ENCODE measurements at places on chromosomes 16 and 17.

- no peak for DNase-seq
Measured at GRCh38 chr16:9885467-9885866, 296.8 kb downstream of the GRIN2A start.

- no peak for DNase-seq
Measured at GRCh38 chr16:86026171-86026910, 127.4 kb downstream of the IRF8 start.

GRCh38 chr16:85441189-85441889 lies 171.8 kb upstream of the GSE1 start:
- no peak for DNase-seq

DNA sequence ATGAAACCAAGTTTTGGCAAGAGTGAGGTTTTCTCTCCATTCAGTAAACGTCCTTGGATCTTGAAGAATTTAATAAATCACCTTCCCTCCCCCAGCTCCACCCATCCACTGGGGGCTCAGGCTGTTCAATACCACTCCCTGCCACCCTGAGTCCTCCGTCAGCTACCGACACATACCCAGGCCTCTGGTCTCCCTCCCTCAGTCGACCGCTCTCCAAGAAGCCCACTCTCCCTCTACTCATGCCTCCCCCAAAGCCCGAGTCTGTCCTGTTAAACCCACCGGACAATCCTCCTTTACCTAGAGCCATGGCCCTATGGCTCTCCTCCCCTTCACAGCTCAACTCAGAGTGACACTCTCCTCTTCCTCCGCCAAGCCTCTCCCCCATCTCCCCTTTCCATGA lies 19.7 kb upstream of the SLC4A1 start:
- no peak for DNase-seq

DNA sequence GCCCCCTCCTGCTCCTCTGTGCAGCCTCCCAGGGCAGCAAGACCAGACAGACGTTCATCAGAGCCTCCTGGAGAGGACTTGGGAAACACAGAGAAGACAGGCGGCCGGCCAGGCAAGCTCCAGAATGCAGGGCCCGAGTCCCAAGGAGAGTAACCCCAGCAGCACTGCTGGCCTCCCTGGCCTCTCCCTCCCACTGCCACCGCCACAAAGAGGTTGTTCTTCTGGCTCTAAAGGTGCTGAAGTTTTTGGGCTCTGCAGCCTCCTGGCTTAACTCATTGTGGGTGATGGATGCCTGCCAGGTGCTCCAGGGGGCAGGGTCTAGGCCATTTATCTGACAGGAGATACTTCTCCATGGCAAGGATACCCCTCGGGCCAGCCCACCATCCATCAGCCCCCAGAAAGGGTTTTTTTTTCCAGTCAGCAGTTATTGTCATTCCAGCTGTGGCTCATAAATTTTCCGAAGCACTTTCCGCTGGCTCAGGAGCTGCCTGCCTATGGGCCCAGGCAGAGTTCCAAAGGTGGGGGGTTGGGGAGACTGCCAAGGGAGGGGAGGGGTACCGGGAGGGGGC lies 32.0 kb upstream of the MRPS23 start:
- DNase-seq, result no peak

DNA sequence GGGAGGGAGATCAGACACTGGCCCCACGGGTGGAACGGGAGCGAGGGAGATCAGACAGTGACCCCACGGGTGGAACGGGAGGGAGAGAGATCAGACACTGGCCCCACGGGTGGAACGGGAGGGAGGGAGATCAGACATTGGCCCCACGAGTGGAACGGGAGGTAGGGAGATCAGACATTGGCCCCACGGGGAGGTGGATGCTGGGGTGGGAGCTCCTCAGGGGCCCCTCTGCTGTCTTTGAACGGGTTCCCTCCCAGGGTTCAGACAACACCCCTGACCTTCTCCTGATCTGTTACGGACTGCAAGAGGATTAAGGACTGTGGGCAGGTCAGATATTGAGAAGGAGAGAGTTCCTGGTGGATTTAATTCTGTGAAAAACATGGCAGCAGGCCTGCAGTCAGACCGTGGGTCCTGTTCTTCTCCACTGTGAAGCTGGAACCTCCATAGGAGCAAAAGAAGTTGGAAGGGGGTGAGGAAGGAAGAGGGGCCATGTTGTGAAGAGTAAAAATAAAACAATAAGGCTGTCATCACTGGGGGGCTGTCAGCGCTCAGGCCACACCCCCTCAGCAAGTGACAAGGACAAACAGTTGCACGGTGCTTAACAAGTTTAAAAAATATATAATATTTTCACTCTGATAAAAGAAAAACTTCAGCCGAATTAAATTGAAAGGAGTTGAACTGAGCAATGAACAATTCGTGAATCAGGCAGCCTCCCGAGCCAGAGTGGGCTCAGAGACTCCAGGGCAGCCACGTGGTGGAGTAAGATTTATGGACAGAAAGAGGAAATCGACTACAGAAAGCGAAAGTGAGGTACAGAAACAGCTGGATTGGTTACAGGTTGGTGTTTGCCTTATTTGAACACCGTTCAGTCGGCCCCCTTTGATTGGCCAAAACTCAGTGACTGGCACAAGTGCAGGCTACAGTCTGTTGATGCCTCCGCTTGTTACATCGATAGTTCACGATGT lies 348.7 kb upstream of the TNRC6C start:
- DNase-seq, result peak; percentile 60

GRCh38 chr16:89863741-89864526 lies 9.5 kb upstream of the TCF25 start:
- DNase-seq, result no peak

GRCh38 chr17:78143214-78144146 lies 2.7 kb upstream of the C17orf99 start:
- DNase-seq, result no peak

DNA sequence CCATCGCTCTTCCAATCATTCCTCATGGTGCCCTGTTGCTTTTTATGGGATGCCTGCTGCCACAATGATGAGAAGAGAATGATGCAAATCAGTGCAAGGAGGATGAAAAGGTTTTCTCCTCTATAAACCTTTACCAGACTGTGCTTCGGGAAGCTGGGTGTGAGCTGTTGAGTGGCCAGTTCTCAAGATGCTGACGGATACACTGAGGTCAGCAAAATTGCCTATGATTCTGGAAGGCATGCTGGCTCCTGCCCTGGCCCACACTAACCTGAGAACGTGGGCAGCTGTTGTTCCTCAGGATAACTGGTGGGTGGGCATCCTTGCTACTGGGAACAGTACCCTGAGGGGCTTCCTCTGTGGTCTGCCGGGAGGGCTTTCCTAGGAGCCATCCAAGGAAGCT lies 795 bp upstream of the PIRT start:
- no peak for DNase-seq

DNA sequence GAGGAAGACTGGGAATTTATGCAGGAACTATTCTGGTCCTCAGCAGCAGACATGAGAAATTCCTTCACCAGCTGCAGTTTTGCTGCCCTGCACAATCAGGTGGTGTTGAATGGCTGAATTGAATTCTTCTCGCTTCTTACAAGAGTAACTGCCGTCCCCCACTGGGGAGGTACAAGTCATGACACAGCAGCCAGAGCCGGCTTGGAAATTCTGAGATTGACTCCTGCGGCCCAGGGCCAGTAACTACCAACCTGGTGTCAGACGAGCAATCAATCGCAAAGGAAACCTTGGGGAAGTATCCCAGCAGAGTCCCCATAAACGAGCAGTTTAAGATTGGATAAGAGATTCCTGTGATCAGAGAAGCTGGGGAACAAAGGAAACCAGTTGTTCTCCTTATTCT lies 30.7 kb downstream of the KNOP1 start:
- DNase-seq, result no peak

DNA sequence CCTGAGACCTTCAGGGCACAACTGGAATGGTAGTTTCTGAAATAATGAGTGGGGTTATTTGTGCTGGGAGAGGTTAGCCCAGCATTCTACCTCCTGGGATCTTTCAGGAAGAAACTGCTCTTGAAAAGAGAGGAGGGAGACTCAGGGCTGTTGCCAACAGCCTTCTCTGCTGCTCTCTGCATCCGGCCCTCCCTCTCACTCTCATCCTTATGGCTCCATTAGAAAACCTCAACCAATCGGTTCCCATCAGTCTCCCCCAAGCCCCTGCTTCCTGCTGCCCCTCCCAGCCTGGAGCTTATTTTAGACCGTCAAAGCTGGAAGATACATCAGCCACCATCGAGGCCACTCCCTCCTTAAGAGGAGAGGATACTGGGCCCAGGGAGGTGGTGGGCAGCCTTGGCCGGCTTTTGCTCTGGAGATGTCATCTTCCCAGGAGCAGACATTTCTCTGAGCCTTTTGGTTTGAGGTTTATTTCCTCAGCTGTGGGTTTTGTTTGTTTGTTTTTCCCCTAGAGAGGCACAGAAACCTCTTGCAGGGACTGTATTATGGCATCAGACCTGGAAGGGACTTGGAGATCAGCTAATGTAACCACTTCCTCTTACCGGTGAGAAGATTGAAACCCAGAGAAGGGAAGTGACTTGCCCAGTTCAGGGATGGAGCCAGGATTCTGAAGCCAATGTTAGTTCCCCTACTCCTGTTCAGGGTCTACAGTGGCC lies 2.7 kb downstream of the MPRIP start:
- no peak for DNase-seq

DNA sequence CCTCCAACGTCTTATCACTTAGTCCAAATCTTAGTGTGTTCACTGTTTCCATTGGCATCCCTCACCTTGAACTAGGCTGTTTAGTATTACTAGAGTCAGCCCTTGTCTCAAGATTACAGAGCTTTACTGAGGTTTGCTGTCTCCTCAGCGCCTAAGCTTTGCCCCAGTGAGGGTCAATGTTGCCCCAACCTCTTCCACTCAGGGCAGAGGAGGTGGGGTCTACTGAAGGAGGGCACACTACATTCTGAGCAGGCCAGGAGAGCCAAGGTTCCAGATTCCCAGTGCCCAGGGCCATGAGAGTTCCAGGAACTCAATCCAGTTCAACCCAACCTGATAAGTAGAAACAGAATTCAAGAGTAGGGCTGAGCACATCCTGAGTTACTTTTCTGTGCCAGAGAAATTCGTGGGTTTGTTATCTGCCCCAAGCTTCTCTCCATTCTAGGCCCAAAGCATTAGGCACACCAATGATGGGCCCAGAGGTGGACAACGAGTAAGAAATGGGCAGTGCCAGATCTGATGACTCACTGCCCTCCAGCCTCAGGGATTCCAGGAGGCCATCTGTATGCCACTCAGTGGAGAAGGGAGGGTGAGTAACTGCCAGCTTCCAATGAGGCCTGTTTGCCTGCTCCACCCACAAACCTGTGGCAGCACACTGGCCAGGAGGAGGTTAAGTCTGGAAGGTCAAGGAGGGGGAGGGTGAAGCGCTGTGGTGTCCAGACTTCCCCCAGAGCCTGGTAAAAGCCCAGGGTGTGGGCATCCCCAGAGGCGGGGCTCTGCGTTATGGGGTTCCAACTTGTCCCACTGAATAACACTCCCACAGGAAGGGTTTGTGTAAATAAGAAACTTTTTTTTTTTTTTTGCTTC lies 8.2 kb downstream of the TUBG2 start:
- no peak for DNase-seq

GRCh38 chr16:27254262-27254811 lies 14.2 kb downstream of the NSMCE1 start:
- no peak for DNase-seq

Measured in activated CD4-positive, alpha-beta T cell treated with anti-CD3 and anti-CD28 coated beads, Interleukin-2, amount 50 U/mL, for 4 hours (primary cell).